Gastrocnemius medialis (tissue), 4 donors: ENCODE measurements at places on chromosomes 13 and 19. TPM values are rescaled to one million over a fixed set of nuclear protein-coding genes. Genes with fewer than 3 reads are reported as not detected.

GRCh38 chr19:524062-524674 lies 7.4 kb upstream of the CDC34 start:
- H3K4me1 ChIP-seq: no peaks in the 10 kb centered on the region
- peaks cover 7% of the 10 kb centered on the region for H3K27me3 ChIP-seq
- no peak overlapping the region for H3K27ac ChIP-seq
- H3K4me3 ChIP-seq: no peak overlapping the region
- DNase-seq: no peak

DNA sequence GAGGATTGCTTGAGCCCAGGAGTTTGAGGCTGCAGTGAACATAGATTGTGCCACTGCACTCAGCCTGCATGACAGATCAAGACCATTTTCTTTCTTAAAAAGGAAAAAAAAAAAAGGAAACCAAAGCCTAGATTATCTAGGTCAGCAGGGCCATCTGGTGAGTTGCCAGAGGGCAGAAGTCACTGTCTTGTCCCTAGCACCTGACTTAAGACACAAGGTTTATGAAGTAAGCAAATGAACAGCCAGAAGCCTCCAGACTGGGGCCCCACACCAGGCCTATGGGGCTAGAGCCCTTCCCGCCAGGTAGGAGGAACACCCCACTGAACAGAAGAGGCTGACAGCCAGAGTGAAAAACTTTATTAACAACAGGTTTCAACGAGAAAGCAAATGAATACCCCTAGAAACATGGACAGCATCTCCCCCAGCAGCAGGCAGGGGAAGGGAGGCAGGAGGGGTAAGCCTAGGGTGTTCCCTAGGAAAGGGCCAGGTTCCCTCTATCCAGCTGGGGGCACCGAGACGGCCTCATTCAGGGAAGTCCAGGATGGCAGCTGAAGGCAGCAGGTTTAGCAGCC lies 1.2 kb downstream of the WDR83 start:
- H3K4me3 ChIP-seq: peak overlapping the region; percentile 79
- peaks cover 33% of the 10 kb centered on the region for H3K4me1 ChIP-seq
- H3K27ac ChIP-seq: peak overlapping the region; percentile 99
- H3K27me3 ChIP-seq: no peaks in the 10 kb centered on the region

- H3K4me1 ChIP-seq: peaks cover 5% of the 10 kb centered on the region
- H3K27me3 ChIP-seq: no peaks in the 10 kb centered on the region
- H3K27ac ChIP-seq: no peak overlapping the region
- H3K36me3 ChIP-seq: no peaks in the 10 kb centered on the region
- DNase-seq: no peak
Measured at GRCh38 chr13:44605275-44605674, 29.1 kb upstream of the TSC22D1 start.

GRCh38 chr13:41411060-41411459 lies 46.3 kb upstream of the RGCC start:
- H3K4me3 ChIP-seq: no peak overlapping the region
- no peak overlapping the region for H3K27ac ChIP-seq
- H3K4me1 ChIP-seq: no peaks in the 10 kb centered on the region

DNA sequence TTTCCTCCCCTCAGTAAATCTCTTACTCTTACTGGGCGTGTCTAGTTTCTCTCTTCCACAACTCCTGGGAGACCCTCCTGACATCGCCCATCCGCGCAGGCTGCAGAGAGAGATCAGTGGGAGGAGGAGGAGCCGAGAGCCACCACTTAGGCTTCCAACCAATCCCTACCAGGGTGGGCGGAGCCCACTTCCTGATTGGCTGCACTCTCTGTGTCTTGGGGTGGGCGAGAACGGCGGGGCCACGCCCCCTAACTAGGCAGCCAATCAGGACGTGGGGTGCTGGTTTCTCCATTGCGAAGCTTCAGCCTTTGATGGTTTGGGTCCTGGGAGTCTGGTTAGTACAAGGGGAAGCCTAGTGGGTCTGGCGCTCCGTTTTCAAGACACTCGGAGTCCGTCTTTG lies at the start of gene PMIS2:
Gene PMIS2, plus strand, starts transcription at position 326 of the 400 bp plus-strand sequence. CDS start 87 bp downstream, outside the sequence.
- no peaks in the 10 kb centered on the region for H3K36me3 ChIP-seq
- no peak for DNase-seq
- H3K4me1 ChIP-seq: no peaks in the 10 kb centered on the region
- H3K27me3 ChIP-seq: peaks cover 11% of the 10 kb centered on the region
- no peak within 1 kb of the TSS for H3K27ac ChIP-seq

- no peaks in the 10 kb centered on the region for H3K36me3 ChIP-seq
- H3K27ac ChIP-seq: no peak overlapping the region
- H3K4me3 ChIP-seq: no peak overlapping the region
Measured at GRCh38 chr13:110057052-110057451, 249.9 kb downstream of the COL4A1 start.

GRCh38 chr13:20263393-20264044 lies 31.4 kb upstream of the GJB6 start:
- H3K36me3 ChIP-seq: no peaks in the 10 kb centered on the region
- no peaks in the 10 kb centered on the region for H3K27me3 ChIP-seq
- DNase-seq: no peak
- H3K4me1 ChIP-seq: no peaks in the 10 kb centered on the region

DNA sequence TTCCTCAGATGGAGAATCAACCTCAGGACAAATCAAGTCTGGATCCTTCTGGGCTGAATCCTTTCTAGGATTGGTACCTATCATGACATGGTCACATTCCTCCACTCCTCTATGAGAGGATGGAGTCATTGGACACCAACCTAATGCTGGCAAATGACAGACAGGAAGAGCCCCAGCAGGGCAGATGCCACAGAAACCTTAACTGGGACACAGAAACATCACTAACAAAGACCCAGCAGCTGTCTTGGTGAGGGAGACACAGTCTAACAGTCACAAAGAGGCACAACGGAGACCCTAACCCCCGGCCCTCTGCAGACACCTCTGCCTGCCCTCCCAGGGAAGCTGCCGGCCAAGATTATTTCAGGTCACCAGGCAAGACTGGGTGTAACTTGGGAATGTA lies 2.1 kb downstream of the ANKRD27 start:
- H3K27me3 ChIP-seq: peaks cover 2% of the 10 kb centered on the region
- peaks cover 56% of the 10 kb centered on the region for H3K4me1 ChIP-seq
- H3K27ac ChIP-seq: peak overlapping the region; percentile 94
- no peaks in the 10 kb centered on the region for H3K36me3 ChIP-seq
- no peak for DNase-seq
- no peak overlapping the region for H3K4me3 ChIP-seq

Gene ZNF525
- total RNA-seq: 0.29 TPM
